Activated CD4-positive, alpha-beta T cell treated with anti-CD3 and anti-CD28 coated beads for 36 hours (primary cell): ENCODE measurements at places on chromosomes 7 and 10. TPM values are rescaled to one million over a fixed set of nuclear protein-coding genes. Genes with fewer than 3 reads are reported as not detected.
A peak's percentile ranks its signal among the peaks of the same experiment; 100 is the strongest.

DNA sequence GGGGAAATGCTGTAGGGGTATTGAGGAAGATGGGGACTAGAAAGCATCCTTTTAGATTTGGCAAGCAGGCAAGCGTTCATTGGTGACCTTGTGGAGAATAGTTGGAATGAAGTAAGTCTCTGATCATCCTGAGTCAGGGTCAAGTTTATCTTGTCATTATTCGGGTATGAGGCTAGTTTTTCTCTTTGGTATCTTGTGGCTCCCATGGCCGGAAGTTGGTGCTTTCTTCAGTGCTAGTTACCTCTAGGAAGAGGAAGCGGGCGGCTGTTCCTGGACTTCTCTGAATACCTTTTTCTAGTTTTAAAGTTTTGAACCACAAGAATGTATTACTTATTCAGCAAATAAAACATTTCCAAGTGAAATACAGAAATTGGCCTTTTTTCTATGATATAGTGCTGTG is 9.2 kb downstream of the CREM start:
- peaks cover 42% of the 10 kb centered on the region for H3K4me1 ChIP-seq
- no peaks in the 10 kb centered on the region for H3K27me3 ChIP-seq
- peaks cover 1% of the 10 kb centered on the region for H3K36me3 ChIP-seq
- H3K27ac ChIP-seq, result peak overlapping the region; percentile 55
- DNase-seq, result no peak
- no peak overlapping the region for H3K4me3 ChIP-seq

The SPDYE5 gene
- total RNA-seq, result not detected

DNA sequence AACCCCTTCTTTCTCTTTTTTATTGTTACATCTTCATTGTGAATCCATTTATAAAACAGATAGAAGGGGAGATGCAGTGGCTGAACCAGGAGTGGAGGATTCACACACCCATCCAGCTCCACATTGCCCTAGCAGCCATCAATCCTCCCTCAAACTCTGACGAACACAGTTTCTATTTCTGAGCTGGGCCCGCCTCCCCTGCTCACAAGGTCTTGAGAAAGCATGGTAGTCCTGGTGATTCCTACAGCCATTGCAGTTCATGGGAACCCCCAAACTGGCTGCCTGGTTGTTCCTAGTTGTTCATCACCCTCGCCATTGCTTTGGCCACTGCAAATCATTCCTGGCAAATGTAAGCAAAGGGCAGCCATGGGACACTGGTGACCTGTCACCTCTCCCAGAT is 258.5 kb upstream of the AOAH start:
- DNase-seq, result no peak
- H3K27ac ChIP-seq, result no peak overlapping the region
- no peak overlapping the region for H3K4me3 ChIP-seq
- no peaks in the 10 kb centered on the region for H3K27me3 ChIP-seq
- H3K36me3 ChIP-seq, result peaks cover 31% of the 10 kb centered on the region

- H3K4me1 ChIP-seq, result peaks cover 3% of the 10 kb centered on the region
- H3K4me3 ChIP-seq, result no peak overlapping the region
- H3K36me3 ChIP-seq, result no peaks in the 10 kb centered on the region
- no peak for DNase-seq
- H3K27me3 ChIP-seq, result no peaks in the 10 kb centered on the region
- peak overlapping the region; percentile 37 for H3K27ac ChIP-seq
Measured at GRCh38 chr7:130356121-130356875, 11.7 kb downstream of the CPA5 start.

The BCCIP gene
- 115 TPM for total RNA-seq

DNA sequence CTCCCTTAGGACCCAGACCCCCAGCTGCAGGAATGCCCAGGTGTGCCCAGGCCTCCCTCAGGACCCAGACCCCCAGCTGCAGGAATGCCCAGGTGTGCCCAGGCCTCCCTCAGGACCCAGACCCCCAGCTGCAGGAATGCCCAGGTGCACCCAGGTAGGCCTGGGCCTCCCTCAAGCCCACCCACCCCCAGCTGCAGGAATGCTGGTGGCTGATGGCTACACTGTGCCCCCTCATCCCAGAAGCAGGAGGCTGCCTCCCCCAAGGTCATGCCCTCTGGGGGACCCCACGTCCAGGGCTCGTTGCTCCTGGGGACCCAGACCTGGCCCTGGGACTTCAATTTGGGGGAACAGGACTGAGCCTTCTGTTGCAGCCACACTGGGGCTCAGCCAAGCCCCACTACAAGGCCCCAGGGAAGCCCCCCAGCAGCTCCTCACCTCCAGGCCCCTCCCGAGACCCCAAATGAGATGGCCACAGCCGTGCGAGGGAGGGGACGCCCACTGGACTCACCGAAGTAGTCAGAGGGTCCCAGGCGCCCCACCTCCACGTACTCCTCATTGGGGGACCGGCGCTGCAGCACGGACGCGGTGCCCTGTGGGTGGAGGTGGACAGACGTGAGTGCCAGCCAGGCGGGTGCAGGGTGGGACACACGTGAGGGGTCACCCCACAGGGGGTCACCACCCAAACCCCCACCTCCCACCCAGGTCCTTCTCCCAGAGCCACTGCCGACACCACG is 31.4 kb upstream of the PDGFA start:
- H3K4me3 ChIP-seq, result no peak overlapping the region
- no peak overlapping the region for H3K27ac ChIP-seq
- peaks cover 13% of the 10 kb centered on the region for H3K36me3 ChIP-seq
- DNase-seq, result no peak

The ADAMTS14 gene
- not detected for total RNA-seq

GRCh38 chr7:132508724-132509353 is 67.4 kb downstream of the PLXNA4 start:
- H3K27ac ChIP-seq, result no peak overlapping the region
- H3K27me3 ChIP-seq, result no peaks in the 10 kb centered on the region
- H3K4me3 ChIP-seq, result no peak overlapping the region
- no peak for DNase-seq
- H3K36me3 ChIP-seq, result no peaks in the 10 kb centered on the region

DNA sequence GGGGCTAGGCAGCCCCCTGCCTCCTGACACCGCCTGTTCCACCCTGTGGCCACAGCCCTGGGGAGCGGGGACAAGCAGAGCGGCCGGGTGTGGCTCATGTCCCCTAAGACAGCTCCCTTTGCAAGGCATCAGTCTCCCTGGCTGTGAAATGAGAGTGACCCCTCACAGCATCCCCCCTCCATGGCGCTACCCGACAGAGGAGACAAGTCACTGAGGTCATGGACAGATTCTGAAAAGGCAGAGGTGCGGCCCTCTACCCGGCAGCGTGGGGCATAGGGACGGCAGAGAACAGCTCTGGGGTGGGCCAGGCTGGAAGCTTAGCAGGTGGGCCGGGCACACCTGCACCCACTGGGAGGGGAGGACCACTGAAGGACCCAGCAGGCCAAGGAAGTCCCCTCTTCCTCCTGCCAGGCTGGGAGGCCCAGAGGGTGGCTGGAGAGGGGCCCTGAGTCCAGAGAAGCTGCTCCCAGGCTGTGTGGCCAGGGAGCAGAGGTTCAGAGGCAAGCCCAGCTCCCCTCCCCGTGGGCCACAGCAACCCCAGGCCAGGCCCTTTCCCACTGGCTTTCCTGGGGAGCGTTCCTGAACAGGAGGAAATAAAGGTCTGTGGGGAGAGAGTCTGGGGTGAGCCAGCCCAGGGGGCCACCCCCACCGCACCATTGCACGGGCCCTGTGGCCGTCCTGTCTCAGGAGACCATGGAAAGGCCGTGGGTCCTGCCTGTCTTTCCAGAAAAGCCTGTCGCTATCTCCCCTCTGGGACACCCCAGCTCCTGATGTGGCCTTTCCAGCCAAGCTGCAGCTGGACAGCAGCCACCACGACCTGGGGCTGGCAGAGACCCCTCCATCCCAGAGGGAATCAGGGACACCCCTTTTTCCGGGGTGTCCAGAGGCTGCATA is 1.7 kb downstream of the ADAP1 start:
- no peak overlapping the region for H3K27ac ChIP-seq
- H3K27me3 ChIP-seq, result peaks cover 8% of the 10 kb centered on the region
- H3K4me3 ChIP-seq, result no peak overlapping the region
- H3K4me1 ChIP-seq, result no peaks in the 10 kb centered on the region
- no peak for DNase-seq

GRCh38 chr7:75679060-75679459 is 59.7 kb downstream of the HIP1 start:
- no peaks in the 10 kb centered on the region for H3K36me3 ChIP-seq
- no peaks in the 10 kb centered on the region for H3K4me1 ChIP-seq
- DNase-seq, result no peak
- no peaks in the 10 kb centered on the region for H3K27me3 ChIP-seq
- no peak overlapping the region for H3K4me3 ChIP-seq

- no peak for DNase-seq
- H3K4me3 ChIP-seq, result no peak overlapping the region
- H3K4me1 ChIP-seq, result no peaks in the 10 kb centered on the region
- no peaks in the 10 kb centered on the region for H3K36me3 ChIP-seq
- H3K27me3 ChIP-seq, result no peaks in the 10 kb centered on the region
Measured at GRCh38 chr7:115559877-115560276, 470.7 kb downstream of the TFEC start.

The GARIN1A gene
- 0.07 TPM for total RNA-seq

GRCh38 chr10:133528845-133529575 is 1.8 kb downstream of the CYP2E1 start:
- peaks cover 44% of the 10 kb centered on the region for H3K27me3 ChIP-seq
- H3K4me1 ChIP-seq, result peaks cover 21% of the 10 kb centered on the region
- H3K4me3 ChIP-seq, result peak overlapping the region; percentile 40
- peak; percentile 25 for DNase-seq
- no peak overlapping the region for H3K27ac ChIP-seq
- no peaks in the 10 kb centered on the region for H3K36me3 ChIP-seq

DNA sequence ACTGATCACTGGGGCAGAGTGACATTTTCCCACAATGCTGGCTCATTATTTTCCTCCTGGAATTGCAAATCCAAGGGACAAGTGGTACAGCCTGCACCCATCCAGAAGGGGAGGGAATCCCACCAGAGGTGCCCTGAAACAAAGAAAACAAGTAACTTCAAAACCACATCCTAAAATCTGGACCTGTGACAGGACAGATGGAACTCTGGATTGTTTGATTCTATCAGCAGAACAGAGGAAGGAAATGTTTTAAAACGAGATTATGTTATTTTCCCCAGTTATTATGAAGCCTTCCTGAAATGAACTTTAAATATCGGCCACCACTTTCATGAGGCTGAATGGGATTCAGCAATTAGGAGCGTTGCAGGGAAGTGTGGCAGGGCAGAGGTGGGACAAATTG is 62.2 kb upstream of the ECHDC3 start:
- peaks cover 31% of the 10 kb centered on the region for H3K4me1 ChIP-seq
- no peak for DNase-seq
- peaks cover 12% of the 10 kb centered on the region for H3K27me3 ChIP-seq
- no peak overlapping the region for H3K4me3 ChIP-seq
- no peaks in the 10 kb centered on the region for H3K36me3 ChIP-seq

GRCh38 chr7:6273380-6273837 is 985 bp upstream of the CYTH3 start:
- H3K4me3 ChIP-seq, result peak overlapping the region; percentile 63
- no peak overlapping the region for H3K27ac ChIP-seq
- H3K27me3 ChIP-seq, result peaks cover 17% of the 10 kb centered on the region
- H3K36me3 ChIP-seq, result no peaks in the 10 kb centered on the region
- peaks cover 17% of the 10 kb centered on the region for H3K4me1 ChIP-seq

- peaks cover 31% of the 10 kb centered on the region for H3K27me3 ChIP-seq
- H3K27ac ChIP-seq, result no peak overlapping the region
- no peaks in the 10 kb centered on the region for H3K4me1 ChIP-seq
- no peaks in the 10 kb centered on the region for H3K36me3 ChIP-seq
- no peak for DNase-seq
Measured at GRCh38 chr10:103287992-103288391, 11.1 kb downstream of the INA start.

- H3K4me3 ChIP-seq, result peak overlapping the region; percentile 67
- DNase-seq, result peak; percentile 54
- H3K27ac ChIP-seq, result peak overlapping the region; percentile 88
- peaks cover 90% of the 10 kb centered on the region for H3K4me1 ChIP-seq
Measured at GRCh38 chr7:130941322-130942210, 207.6 kb upstream of the KLF14 start.
